Karpas-422 (cell line): ENCODE measurements at places on chromosomes 5 and 9. TPM values are rescaled to one million over a fixed set of nuclear protein-coding genes. Genes with fewer than 3 reads are reported as not detected.

- H3K4me1 ChIP-seq = no peaks in the 10 kb centered on the region
- no peak for DNase-seq
- no peaks in the 10 kb centered on the region for H3K36me3 ChIP-seq
- no peak overlapping the region for H3K27ac ChIP-seq
- no peak overlapping the region for H3K4me3 ChIP-seq
Observed at GRCh38 chr5:116681334-116682013, 106.9 kb upstream of the SEMA6A start.

DNA sequence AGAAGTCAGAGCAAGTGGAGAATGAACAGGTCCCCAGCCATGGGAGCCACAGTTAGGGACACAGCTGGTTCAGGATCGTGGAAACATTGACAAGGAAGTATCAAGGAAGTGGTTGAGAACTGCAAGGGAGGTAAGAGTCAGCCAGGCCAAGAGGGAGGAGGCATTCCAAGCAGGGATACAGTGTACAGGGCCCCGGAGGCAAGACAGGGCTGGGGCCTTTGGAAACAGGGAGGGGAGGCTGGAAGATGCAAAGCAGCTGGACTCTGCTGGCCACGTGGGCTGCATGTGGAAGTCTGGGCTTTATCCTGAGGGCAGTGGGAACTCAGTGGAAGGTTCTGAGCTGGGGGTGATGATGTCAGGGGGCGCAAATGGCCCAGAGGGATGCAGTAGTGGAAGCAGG lies 14.2 kb downstream of the CCDC180 start:
- no peak overlapping the region for H3K4me3 ChIP-seq
- no peaks in the 10 kb centered on the region for H3K27me3 ChIP-seq
- no peak overlapping the region for H3K27ac ChIP-seq
- no peak for DNase-seq
- no peaks in the 10 kb centered on the region for H3K36me3 ChIP-seq

DNA sequence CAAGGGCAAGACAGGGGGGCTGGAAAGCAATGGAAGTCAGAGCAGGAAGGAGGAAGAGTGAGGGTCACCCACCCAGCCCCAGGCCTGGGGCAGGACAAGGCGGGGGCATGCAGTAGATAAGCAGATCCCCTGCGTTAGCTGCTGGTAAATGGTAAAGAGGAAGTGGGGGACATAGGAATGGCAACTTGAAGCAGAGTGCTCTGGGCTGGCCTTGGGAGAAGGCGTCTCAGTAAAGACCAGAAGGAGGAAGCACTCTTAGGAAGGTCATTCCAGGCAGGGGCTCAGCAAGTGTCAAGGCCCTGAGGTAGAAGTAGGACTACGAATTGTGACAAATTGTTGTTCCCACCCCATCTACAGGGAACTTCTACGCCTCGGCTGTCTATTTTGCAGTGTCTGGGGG lies 15.1 kb downstream of the TCOF1 start:
- H3K27me3 ChIP-seq = no peaks in the 10 kb centered on the region
- DNase-seq = no peak
- no peak overlapping the region for H3K27ac ChIP-seq
- H3K4me1 ChIP-seq = no peaks in the 10 kb centered on the region

Gene PHF24
- not detected in 2 replicates for total RNA-seq

Gene TEX10
- 39.6 and 73.7 TPM in 2 replicates for total RNA-seq

Gene OCLN
- 2.8 and 3.5 TPM in 2 replicates for total RNA-seq
